ENCODE measurements at places on chromosomes 6 and 20.

DNA sequence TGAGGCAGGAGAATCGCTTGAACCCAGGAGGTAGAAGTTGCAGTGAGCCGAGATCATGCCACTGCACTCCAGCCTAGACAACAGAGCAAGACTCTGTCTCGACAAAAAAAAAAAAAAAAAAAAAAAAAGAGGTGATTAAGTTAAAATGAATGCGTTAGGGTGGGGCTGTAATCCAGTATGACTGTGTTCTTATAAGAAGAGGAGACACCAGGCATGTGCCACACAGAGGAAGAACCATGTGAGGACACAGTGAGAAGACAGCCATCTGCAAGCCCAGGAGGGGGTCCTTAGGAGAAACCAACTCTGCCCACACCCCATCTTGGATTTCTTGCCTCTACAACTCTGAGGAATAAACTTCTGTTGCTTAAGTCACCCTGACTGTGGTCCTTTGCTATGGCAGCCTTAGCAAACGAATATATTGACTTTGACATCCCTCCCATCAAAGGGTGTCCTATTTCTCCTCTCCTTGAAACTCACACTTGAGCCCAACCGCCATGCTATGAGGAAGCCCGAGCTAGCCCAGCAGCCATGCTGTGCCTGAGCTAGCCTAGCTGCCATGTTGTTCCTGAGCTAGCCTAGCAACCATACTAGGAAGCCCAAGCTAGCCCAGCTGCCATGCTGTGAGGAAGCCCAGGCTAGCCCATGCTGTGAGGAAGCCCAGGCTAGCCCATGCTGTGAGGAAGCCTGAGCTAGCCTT lies 15.8 kb upstream of the PPP1R16B start:
- no peaks in the 10 kb centered on the region for H3K4me1 ChIP-seq
- no peak overlapping the region for H3K4me3 ChIP-seq
- no peaks in the 10 kb centered on the region for H3K36me3 ChIP-seq
- H3K27ac ChIP-seq: no peak overlapping the region
- no peaks in the 10 kb centered on the region for H3K27me3 ChIP-seq
- no peak for DNase-seq

- DNase-seq: no peak
- H3K27ac ChIP-seq: no peak overlapping the region
- peaks cover 14% of the 10 kb centered on the region for H3K4me1 ChIP-seq
- H3K36me3 ChIP-seq: no peaks in the 10 kb centered on the region
Measured at GRCh38 chr6:6910734-6911295, 196.9 kb upstream of the RREB1 start.

- no peaks in the 10 kb centered on the region for H3K36me3 ChIP-seq
- H3K4me3 ChIP-seq: no peak overlapping the region
- no peaks in the 10 kb centered on the region for H3K4me1 ChIP-seq
- no peak overlapping the region for H3K27ac ChIP-seq
- H3K27me3 ChIP-seq: no peaks in the 10 kb centered on the region
- DNase-seq: no peak
Measured at GRCh38 chr6:112841553-112842329, 494.6 kb downstream of the RFPL4B start.

GRCh38 chr6:42923666-42924065 lies 5.6 kb upstream of the CNPY3 start:
- no peak overlapping the region for H3K27ac ChIP-seq
- no peaks in the 10 kb centered on the region for H3K27me3 ChIP-seq
- no peaks in the 10 kb centered on the region for H3K36me3 ChIP-seq

DNA sequence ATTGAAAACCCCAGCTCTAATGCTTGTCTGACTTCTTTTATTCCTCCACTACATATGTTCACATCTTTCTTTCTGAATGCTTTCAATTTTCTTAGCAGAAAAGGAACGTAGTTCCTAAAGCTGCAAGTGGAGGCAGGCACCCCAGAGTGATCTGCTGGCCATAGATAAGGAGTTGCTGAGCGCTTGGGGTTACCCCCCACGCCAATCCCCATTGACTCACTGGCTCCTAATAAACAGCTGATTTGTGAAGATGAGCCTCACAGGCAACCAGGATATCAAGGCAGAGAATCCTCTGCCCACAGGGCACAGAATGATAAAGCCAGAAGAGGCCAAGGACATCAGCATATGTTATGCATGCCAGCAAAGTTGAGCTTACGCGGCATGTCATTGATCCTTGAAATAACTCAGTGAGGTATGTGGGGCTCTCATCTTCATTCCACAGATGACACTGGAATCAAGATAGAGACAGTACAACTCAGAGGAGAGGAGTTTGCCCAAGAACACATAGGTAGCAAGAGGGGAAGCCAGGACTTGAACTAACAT lies 129.1 kb upstream of the PTPRT start:
- no peaks in the 10 kb centered on the region for H3K36me3 ChIP-seq
- H3K4me1 ChIP-seq: no peaks in the 10 kb centered on the region
- H3K27me3 ChIP-seq: no peaks in the 10 kb centered on the region
- H3K27ac ChIP-seq: no peak overlapping the region
- H3K4me3 ChIP-seq: no peak overlapping the region
- no peak for DNase-seq

- H3K36me3 ChIP-seq: no peaks in the 10 kb centered on the region
- peaks cover 15% of the 10 kb centered on the region for H3K4me1 ChIP-seq
- no peak for DNase-seq
- no peaks in the 10 kb centered on the region for H3K27me3 ChIP-seq
Measured at GRCh38 chr6:137846772-137847313, 20.2 kb upstream of the TNFAIP3 start.

DNA sequence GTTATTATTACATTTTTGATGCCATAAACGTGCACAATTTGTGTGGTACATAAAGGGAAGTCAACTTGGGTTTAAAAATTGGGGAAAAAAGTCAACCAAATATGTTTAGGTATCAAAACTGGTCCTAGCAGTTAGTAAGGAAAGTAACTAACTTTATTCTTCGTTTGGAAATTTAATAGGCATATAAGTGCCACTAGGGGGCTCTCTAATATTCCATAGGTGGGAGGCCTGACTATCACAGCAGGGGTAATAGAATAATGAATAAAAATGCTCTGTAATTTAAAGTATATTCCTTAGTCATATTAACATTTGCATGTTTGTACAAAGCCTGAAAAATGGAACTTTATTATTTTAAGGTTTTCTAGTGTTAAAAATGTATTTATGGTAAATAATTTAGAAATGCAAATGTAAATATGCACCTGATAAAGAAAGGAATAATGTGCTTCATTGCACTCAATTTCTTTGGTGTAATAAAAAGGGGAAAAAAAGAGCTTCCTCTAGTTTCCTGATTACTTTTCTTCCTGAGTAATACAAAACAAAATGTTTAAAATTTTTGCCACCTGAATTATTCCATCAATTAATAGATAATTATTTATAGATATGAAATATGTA lies 125.7 kb upstream of the HDAC2 start:
- H3K27ac ChIP-seq: no peak overlapping the region
- H3K36me3 ChIP-seq: no peaks in the 10 kb centered on the region
- H3K27me3 ChIP-seq: no peaks in the 10 kb centered on the region
- no peaks in the 10 kb centered on the region for H3K4me1 ChIP-seq
- no peak overlapping the region for H3K4me3 ChIP-seq

- no peak overlapping the region for H3K4me3 ChIP-seq
- H3K36me3 ChIP-seq: no peaks in the 10 kb centered on the region
- H3K27ac ChIP-seq: no peak overlapping the region
- DNase-seq: no peak
- no peaks in the 10 kb centered on the region for H3K27me3 ChIP-seq
- peaks cover 30% of the 10 kb centered on the region for H3K4me1 ChIP-seq
Measured at GRCh38 chr6:149364557-149364956, 35.5 kb upstream of the SUMO4 start.

- no peaks in the 10 kb centered on the region for H3K4me1 ChIP-seq
- no peak for DNase-seq
- H3K27me3 ChIP-seq: no peaks in the 10 kb centered on the region
- H3K4me3 ChIP-seq: no peak overlapping the region
- peaks cover 16% of the 10 kb centered on the region for H3K36me3 ChIP-seq
Measured at GRCh38 chr20:3646067-3646440, 17.1 kb downstream of the GFRA4 start.

DNA sequence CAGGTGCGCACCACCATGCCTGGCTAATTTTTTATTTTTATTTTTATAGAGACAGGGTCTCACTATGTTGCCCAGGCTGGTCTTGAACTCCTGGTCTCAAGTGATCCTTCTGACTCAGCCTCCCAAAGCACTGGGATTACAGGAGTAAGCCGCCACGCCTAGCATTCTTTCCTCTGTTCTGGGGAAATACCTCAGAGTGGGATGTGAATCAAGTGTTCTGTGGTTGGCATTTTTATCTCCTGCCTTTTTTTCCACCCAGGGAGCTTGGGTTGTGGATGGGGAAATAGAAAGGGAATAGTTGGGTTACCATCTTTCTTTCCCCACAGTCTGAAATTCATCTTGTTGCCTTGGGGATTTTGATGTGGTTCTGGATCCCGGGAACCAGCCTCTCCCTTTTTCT lies 24.1 kb downstream of the TFAP2C start:
- no peaks in the 10 kb centered on the region for H3K36me3 ChIP-seq
- H3K4me1 ChIP-seq: peaks cover 4% of the 10 kb centered on the region
- DNase-seq: no peak
- no peak overlapping the region for H3K27ac ChIP-seq

DNA sequence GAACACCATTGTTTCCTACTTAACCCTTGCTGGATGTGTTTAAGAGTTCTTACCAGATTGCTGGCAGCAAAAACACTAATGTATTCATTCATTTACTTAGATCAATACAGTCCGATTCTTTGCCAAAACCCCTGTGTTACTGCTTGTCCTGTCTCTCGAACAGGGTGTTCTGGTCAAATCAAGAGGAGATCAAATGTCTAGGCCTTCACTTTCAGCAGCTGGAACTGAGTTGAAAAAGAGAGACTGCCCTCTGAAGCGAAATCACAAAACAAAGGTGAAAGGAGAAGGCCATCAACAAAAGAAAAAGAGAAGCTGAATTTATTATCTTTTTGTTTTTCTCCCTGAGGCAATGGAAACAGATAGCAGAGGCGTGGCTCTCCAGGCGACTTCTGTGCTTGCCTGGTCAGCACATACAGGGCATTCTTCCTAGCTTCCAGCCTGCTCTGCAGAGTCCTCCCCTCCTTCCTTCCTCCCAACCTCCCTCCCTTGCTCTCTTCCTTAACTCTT lies 44.1 kb upstream of the GCM1 start:
- H3K27ac ChIP-seq: no peak overlapping the region
- no peaks in the 10 kb centered on the region for H3K36me3 ChIP-seq
- DNase-seq: no peak
- peaks cover 8% of the 10 kb centered on the region for H3K4me1 ChIP-seq

DNA sequence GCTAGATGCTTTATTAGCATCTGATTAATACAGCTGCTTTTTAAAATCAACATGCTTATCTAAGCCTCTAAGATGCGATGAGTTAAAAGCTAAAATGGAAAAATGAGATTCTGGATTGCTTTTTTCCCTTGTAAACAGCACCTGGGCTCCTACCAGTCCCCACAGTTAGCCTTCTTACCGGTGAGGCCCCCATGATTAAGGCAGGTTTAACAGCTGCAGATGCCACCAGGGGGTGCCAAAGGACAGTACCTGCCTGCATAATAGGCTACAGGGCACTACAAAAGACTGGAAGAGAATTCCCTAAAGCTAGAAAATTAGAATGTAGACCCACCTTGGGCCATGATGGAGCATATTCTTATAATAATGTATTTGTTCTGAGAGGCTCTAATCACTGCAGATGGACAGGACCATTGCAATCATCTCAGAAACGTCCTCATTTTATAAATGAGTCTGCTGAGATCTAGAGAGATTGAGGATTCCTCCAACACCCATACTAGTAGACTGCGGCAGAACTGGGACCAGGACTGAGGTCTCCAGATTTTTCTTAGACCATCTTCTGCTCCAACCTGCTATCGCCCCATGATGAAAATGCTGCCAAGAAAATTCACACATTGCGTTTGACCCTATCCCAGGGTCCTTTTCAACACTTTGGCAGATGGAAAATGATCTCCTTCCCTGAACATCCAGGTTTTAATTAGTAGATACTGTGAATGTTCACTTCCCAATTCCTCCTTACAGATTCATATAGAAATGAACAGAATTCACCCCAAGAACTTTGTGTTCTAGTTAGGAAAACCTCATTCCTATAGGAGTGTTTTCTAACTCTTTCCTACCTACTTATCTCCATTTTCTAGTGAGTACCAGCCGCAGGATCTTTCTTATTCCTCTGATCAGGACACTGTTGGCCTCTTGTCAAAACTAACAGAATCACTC lies 148.8 kb downstream of the RPS12 start:
- no peaks in the 10 kb centered on the region for H3K4me1 ChIP-seq
- no peaks in the 10 kb centered on the region for H3K27me3 ChIP-seq
- no peak for DNase-seq
- H3K36me3 ChIP-seq: no peaks in the 10 kb centered on the region

GRCh38 chr6:6905961-6906518 lies 201.7 kb upstream of the RREB1 start:
- no peak overlapping the region for H3K4me3 ChIP-seq
- no peak overlapping the region for H3K27ac ChIP-seq
- H3K27me3 ChIP-seq: no peaks in the 10 kb centered on the region
- no peak for DNase-seq

DNA sequence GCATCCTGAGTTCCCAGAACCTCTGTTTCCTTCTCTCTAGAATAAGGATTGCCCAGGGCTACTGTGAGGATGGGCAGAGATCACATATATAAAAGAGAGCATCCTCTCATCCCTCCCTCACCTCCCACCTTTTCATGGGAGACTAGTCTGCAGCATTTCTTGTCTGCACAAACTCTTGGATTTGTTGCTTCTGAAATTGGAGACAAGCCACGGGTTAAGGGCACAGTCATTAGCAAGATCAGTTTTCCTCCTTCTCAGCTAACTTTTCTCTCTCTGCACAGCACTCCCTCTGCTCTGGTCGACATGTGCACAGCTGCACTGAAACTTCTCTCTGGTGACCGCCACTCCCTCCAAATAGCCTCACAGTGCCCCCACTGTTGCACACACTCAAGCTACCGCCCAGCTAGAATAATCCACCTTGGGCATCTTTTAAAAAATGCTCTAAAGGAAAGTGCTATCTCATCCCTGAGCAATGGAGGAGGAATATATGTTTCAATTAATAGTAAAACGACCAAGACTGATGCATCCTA lies 50.9 kb upstream of the DUSP22 start:
- H3K36me3 ChIP-seq: no peaks in the 10 kb centered on the region
- H3K4me1 ChIP-seq: no peaks in the 10 kb centered on the region
- no peak for DNase-seq
- H3K4me3 ChIP-seq: no peak overlapping the region
- no peaks in the 10 kb centered on the region for H3K27me3 ChIP-seq
- H3K27ac ChIP-seq: no peak overlapping the region

- peaks cover 2% of the 10 kb centered on the region for H3K4me1 ChIP-seq
- H3K4me3 ChIP-seq: no peak overlapping the region
- H3K36me3 ChIP-seq: no peaks in the 10 kb centered on the region
- no peak overlapping the region for H3K27ac ChIP-seq
- H3K27me3 ChIP-seq: no peaks in the 10 kb centered on the region
- no peak for DNase-seq
Measured at GRCh38 chr20:57025666-57026224, 240.7 kb downstream of the BMP7 start.

DNA sequence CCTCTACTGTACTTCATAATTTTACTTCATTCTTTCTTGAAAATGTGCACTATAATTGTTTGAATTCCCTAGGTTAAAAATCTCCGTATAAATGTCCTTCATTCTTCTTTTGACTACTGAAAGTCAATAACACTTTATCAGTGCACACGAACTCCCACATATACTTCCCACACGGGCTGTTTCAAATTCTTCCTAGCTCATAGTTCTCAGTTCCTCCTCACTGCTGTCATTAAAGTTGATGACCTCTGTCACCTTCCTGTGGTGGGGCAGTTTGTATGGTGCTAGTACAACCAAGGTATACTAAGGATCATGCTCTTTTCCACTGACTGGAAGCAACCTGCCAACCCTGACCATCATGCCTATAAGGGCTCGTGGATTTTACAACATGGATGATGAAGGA lies 40.0 kb upstream of the CD2AP start:
- H3K4me3 ChIP-seq: no peak overlapping the region
- H3K36me3 ChIP-seq: no peaks in the 10 kb centered on the region
- H3K27ac ChIP-seq: no peak overlapping the region
- no peaks in the 10 kb centered on the region for H3K4me1 ChIP-seq

Data from vagina (tissue), 2 donors.